Activated CD4-positive, alpha-beta T cell treated with anti-CD3 and anti-CD28 coated beads for 1 hour (primary cell): ENCODE measurements at places on chromosomes 1 and 21.

GRCh38 chr1:23748016-23748415 is 4.7 kb downstream of the ELOA start:
- no peak for DNase-seq

DNA sequence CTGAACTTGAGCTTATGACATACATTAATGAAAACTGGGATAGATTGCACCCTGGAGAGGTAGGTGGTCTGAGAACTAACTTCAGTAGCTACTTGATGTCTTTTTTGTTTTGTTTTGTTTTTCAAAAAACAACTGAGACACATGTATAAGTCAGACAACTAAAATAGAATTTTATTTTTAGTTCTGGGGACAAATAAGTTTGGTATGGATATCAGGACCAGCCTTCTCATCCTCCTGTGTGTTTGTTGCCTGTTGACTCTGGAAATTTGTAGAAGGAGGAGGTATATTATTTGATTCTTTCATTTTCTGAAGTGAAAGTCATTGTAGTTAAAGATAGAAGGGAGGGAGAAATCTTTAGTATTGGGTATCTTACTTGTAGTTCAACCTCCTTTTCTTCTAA is 41.5 kb downstream of the MTF2 start:
- no peak for DNase-seq

- DNase-seq, result no peak
Observed at GRCh38 chr1:64921771-64922170, 44.6 kb downstream of the JAK1 start.

- DNase-seq, result no peak
Observed at GRCh38 chr1:207935166-207935583, 24.2 kb upstream of the CD34 start.

- DNase-seq, result no peak
Observed at GRCh38 chr1:181562395-181562794, 79.1 kb downstream of the CACNA1E start.

GRCh38 chr1:18895317-18895716 is 7.0 kb downstream of the ALDH4A1 start:
- no peak for DNase-seq
